Stimulated activated CD4-positive, alpha-beta T cell treated with anti-CD3 and anti-CD28 coated beads, Interleukin-4, amount 100 ng/mL, for 24 hours (primary cell): ENCODE measurements at places on chromosomes 4 and X.

GRCh38 chr4:41913509-41913908 lies 21.7 kb upstream of the TMEM33 start:
- no peak for DNase-seq

DNA sequence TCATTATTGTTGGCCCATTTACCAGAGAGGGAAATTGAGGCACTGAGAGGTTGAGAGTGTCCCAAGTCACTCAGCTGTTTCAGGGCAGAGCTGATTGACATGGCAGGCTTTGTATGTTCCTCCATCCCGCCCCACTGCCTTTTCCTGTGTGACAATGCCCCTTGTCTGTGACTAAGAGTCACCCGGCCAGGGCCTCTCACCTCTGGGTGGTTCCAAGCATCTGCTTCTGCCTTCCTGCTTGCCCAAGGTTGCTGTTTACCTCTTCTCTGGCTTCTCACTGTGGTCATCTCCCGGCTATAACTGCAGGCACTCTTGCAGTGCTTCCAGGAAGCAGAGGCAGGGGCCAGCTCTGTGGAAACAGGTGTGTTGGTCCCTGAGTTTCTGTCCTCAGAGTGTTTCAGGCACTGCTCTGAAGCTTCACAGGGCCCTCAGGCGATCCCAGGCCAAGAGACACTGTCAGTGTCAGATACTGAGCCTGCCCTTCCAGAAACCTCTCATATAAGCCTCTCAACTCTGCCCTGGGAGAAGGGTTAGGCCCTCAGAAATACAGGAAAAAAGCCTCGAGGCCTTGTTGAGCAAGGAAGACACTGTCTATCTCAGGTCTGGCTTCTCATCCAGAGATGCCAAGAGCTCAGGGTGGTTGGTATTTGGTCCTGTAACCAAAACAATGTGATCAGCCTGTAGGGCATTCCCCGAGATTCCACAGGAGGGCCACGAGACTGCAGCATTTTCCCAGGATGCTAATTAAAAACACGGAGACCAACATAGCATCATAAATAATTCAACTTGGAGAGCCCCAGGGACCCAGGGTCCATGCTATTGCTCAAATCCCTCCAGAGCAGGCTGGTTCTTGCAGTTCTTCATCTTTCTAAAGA lies 42.0 kb upstream of the PROM1 start:
- DNase-seq = no peak

DNA sequence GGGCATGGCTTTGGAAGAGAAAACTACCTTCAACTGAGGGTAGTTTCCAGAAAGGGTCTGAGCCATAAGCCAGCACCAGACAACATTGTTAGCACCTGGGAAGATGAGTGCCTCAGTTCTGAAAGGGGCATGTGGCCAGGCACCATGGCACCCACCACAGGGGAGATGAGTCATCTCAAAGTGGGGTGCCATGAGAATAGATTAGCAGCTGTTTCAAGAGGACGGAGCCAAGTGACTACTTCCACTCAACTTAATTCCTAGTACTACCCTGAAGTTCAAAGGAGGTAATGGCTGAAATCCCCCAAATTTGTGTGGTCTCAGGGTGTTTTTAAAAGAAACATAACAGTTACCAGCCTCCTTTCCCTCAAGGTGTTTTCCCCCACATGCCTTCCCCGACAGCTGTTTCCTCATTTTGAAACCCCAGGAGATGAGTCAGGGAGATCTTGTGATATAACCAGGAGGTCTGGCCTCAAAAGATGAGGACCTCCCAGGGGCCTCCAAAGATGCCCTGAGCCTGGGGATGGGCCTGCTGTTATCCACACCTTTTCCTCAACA lies 27.8 kb upstream of the FTHL17 start:
- DNase-seq = peak; percentile 25

DNA sequence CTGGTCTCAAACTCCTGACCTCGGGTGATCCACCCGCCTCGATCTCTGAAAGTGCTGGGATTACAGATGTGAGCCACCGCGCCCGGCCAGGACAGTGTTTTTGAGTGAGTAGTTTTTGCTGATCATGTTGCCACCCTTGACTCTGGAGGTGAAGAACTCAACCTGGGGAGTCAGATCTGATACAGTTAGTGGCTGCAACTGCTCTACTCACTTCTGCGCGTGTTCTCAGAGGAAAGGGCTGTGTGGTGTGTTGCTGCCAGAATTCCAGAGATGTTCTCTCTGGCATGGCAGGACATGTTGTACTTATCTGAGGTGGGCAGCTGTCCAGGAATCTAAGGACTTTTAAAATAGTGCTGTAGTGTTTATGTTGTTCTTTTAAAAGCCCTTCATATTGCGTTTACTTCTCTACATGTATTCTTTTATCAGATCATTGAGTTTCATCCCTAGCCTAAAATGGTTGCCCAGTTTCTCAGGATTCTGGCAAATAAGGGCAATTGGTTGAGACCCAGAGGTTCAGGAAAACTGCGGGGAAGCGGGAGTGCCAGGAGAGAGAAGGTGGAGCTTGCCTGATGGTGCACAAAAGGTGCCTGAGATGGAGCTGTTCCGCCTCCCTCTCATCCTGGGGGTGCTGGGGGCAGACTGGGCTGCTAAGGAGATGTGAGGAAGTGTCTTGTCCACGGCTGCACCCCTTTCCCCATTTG lies 97.7 kb downstream of the ARHGAP10 start:
- no peak for DNase-seq

DNA sequence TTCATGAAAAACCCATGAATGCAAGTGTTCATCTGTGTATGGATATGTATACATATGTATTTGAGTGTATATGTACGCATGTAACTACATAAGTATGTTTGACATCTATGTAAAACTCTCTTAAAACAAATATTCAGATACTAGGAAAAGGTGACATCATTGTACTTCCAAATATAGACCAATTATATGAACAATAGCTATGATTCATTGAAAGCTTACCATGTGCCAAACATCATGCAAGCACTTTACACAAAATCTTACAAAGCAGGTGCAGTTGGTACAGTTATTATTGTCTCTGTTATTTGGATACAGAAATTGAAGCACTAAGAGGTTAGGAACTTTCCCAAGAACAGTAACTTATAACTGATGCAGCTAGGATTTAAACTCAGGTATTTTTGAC lies 21.4 kb downstream of the MAGEB17 start:
- no peak for DNase-seq

DNA sequence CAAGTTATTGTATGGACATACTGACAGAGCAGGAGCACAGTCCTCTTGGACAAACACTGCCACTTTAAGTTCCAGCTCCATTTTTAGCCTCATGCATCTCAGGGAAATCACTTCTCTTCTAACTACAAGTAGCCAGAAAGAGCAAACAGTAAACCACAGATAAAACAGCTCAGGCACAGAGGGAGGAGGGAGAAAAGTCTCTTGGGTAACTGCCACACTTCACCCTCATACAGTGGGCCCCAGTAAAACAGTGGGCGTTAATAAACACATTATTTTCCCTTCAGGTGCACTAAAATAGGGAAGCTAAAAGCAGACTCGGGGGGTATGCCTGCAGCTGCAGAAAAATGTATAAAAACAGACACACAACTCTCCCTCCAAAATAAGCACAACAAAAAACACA lies 21.6 kb downstream of the CD38 start:
- no peak for DNase-seq
